ENCODE measurements at places on chromosomes 2 and 18.

DNA sequence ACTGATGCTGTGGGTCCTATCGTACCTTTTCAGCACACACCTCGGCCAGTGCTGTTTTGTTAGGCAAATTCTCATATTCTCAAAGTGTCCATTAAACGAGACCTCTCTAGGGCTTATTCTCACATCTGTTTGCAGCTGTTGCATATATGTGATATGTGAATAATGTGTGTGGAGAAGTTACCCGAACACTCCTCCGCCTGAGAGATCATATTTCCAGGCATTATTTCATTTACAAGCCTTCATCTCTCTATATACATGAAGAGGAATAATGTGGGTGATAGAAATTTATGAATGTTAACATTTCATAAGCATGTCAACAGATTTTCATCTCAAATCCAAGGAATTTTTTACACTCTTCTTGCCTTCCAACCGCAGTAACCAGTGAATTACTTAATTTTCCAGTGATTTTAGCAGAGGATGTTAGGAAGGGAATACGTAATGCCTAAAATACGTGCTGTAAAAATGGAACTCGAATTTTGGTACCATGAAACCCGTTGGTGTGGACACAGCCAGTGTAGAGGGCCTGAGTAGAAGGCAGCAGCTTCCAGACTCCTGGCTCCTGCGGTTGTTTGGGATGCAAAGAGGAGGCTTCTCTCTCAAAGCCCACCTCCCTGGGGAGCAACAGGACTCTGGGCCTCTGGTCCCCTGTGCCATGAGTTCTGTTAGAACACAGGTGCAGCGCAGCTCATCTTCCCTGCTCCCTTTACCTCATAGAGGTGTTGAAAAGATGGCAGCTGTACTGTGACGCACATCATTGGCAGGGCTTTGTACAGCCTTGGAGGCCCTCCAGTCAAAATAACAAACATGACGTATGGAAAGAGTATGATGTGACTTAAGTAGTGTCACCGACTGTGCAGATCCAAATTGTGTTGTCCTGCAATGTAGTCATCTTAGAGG, 280.1 kb downstream of the NEDD4L start:
- no peak for DNase-seq

GRCh38 chr2:11411244-11411643, 54.7 kb downstream of the E2F6 start:
- DNase-seq, result no peak

DNA sequence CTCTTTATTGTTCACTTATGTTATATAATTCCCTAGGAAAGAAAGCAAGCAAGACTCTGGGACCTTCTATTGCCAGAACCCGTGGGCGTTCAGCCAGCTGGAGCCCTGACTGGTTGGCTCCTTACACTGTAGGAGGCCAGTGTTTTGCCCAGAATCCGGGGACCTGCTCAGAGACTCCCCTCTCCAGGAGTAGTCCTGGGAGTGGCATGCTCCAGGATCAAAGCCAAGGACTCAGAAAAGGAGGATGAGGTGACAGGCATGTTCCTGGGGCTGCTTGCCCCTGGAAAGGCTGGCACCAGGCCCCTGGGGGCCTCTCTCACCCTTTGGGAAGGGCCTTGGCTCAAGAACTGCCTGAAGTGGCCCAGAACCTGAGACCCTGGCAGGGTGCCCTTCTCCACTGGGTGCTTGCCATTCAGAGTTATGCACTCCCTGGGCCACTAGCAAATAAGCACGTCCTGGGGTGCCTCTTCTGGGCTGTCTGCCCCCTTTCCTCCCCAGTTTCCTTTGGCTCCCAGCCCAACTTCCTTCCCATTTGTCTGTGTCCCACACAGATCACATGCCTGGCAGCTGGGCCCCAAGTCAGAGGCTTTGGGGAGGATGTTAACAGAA, 19.6 kb upstream of the KIF3C start:
- DNase-seq, result peak; percentile 53

DNA sequence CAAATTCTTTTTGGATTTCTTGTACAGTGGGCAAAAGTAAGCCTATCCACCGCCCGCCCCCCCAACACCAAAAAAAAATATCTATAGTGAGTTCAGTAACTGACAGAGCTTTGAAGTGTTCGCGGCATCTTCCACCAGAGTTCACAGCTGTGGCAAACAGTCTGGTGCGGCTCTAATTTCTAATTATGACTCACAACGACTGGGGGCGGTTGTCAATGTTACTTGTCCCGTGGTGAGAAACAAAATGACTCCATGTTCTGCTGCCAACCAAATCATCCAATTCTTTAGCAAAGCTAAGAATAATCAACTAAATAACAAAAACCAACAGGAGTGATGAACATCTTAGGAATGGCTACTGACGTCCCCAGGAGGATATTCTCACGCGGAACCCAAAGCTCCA, 392.5 kb upstream of the SALL3 start:
- DNase-seq, result no peak

- DNase-seq, result no peak
Measured at GRCh38 chr2:40360652-40361051, 91.2 kb downstream of the SLC8A1 start.

- peak; percentile 80 for DNase-seq
Measured at GRCh38 chr2:231297108-231297908, 98.2 kb upstream of the B3GNT7 start.

DNA sequence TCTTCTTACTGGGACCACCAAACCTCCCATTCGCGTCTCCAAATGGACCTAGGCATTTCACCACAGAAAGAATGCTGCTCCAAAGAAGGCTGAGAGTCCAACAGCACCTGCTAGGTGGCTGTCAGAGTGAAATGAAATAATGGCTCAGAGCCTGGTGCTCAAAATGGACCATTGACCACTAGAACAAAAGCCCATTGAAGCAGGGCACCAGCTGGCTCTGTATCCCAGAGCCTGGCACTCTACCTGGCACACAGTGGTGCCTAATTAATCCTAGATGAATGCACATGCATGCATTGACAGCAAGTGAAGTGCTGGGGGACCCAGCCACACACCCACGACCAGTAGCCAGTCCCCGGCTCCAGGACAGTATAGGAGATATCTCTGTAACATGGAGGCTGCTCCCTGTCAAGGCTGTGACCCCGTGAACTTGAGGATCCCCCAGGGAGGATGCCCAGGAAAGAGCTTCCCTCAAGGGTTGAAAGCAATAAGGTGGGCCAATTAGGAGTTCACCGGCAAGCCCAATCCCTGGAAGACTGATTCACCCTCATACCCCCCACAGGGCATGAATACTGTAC, 261.3 kb downstream of the TNS1 start:
- no peak for DNase-seq

GRCh38 chr2:70960833-70961647, 17.4 kb upstream of the ANKRD53 start:
- DNase-seq, result no peak

DNA sequence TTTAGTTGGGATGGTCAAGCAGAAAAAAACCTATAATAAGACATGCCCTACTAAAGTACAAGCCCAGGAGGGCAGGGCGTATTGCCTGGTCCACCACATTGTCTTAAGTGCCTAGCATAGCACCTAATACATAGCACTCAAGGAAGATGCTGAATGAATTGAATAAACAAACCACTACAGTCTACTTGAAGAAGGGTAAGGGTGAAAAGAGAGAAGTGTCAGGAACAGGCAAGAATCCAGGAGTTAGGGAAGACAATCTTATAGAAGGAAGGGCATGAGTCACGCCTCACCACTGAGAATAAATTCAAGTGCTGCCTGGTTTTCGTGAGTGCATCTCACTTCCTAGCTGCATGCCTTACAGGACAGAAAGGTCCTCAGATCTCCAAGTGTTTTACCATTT, 13.9 kb downstream of the SLC19A3 start:
- DNase-seq, result no peak

GRCh38 chr2:56754066-56754615, 570.4 kb downstream of the CCDC85A start:
- no peak for DNase-seq

- DNase-seq, result no peak
Measured at GRCh38 chr2:310994-311393, 23.1 kb upstream of the ALKAL2 start.

GRCh38 chr2:240688553-240688919, 3.1 kb upstream of the AQP12A start:
- DNase-seq, result no peak

- no peak for DNase-seq
Measured at GRCh38 chr18:26335571-26336487, 109.6 kb downstream of the TAF4B start.

DNA sequence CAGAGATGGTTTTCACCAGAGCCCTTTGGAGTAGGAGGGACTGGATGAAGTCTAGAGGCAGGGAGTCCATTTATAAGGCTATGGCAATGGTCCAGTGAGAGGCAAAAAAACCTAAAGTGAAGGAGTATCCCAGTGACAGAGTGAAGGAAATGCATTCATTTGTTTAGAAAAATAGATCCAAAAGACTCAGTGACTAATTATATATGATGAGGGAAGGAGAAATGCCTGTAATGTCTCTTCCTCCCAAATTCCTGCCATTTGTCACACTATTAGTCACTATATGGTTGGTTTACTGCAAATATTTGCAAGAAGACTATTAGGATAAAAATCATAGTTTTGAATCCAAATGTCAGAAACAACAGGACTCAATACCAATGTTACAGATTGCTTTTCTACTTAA, 104.2 kb downstream of the ZNF521 start:
- DNase-seq, result no peak

DNA sequence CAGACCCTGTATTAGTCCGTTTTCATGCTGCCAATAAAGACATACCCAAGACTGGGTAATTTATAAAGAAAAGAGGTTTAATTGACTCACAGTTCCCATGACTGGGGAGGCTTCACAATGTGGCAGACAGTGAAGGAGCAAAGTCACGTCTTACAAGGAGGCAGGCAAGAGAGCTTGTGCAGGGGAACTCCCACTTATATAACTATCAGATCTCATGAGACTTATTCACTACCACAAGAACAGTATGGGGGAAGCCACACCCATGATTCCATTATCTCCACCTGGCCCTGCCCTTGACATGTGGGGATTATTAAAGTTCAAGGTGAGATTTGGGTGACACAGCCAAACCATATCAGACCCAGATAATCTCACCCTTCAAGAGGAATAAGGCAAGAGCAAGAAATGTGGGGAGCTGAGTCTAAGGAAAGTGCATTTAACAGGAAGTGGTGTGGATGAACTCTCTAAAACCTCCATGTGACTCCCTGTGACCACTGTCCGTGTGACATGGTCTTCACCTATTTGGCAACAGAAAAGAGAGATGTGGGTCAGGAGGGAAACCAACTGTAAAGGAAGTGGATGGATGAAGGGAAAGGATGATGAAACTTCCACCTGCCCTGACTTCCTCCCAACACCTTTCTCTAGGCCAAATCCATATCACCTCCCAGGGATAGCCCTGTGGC, 110.6 kb downstream of the ATL2 start:
- DNase-seq, result peak; percentile 35

GRCh38 chr18:24974431-24974830, 377.5 kb downstream of the ZNF521 start:
- no peak for DNase-seq

DNA sequence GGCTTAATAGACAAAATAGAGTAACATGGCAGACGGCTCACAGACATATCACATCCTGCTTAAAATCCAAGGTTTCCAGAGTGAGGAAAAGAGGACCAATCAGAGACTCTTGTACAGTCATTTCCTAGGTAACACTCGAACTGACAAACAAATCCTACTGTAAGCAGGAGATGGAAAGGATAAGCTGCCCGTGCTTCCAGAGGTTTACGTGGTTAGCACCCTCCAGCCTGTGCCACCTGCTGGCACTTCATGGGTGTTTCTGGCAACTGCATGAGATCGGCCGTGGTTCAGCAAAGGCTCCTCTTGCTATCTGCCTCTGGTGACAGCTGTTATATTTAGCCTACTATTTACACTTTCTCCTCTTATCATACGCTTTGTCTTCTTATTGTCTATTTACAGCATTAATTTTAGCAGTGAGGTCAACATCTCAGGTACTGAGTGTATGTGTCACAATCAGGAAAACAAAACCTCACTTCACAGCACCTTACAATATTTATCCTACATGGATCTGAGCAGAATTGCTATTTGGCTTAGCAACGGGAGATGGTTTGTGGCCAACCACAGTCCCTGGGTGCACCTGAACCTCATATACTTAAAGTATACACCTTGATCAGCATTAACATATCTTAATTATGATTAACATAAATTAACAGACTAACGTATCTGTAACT, 226.9 kb downstream of the TMEM163 start:
- peak; percentile 40 for DNase-seq

GRCh38 chr18:6401687-6402086, 13.0 kb downstream of the L3MBTL4 start:
- peak; percentile 17 for DNase-seq

DNA sequence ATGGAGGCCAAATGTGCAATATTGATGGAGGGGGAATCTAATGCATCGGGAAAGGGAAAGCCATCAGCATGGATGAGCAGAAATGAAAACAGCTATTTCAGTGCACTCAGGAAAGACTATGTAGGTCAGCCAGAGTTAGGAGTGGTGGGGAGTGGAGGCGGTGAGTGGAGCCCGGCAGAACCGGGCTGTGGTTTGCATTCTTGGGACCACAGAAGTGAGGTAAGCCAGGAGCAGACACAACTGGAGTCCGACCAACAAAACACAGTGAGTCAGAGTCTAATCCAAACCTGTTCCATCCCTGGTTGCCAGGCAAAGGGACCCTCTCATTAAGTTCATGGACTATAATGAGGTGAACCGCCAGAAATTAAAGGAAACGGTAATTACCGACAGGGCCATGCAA, 61.1 kb upstream of the RAB12 start:
- no peak for DNase-seq

DNA sequence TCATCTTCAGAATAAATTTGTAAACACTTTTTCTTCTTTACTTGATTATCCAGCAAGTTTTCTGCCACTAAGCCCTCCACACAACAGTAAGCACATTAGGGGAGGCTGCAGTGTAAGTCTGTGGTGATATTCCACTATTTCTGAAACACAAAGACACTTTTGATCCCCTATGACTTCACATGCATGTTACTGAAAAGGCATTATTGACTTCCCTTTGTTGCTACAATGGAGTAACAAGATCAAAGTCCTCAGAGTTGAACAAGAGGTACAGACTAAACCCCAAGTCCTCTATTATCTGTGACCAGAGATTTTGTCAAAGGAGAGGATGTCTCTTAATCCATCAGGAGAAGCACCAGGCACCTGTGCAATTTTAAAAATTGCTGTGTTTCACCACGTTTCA, 157.9 kb downstream of the CD226 start:
- DNase-seq, result no peak

- DNase-seq, result no peak
Measured at GRCh38 chr2:86616502-86616901, 7.2 kb downstream of the RNF103 start.

GRCh38 chr18:2207294-2207693, 364.0 kb downstream of the METTL4 start:
- no peak for DNase-seq

GRCh38 chr2:161381546-161381945, 34.6 kb upstream of the TBR1 start:
- no peak for DNase-seq

Data from hematopoietic multipotent progenitor cell treated with erythropoietin and hydrocortisone succinate and interleukin-3 and kit ligand, for 4 days (in vitro differentiated cells).